NCI-H748 treated with DMSO at 0.1 percent for 48 hours (cell line): ENCODE measurements at places on chromosomes 4 and X.

DNA sequence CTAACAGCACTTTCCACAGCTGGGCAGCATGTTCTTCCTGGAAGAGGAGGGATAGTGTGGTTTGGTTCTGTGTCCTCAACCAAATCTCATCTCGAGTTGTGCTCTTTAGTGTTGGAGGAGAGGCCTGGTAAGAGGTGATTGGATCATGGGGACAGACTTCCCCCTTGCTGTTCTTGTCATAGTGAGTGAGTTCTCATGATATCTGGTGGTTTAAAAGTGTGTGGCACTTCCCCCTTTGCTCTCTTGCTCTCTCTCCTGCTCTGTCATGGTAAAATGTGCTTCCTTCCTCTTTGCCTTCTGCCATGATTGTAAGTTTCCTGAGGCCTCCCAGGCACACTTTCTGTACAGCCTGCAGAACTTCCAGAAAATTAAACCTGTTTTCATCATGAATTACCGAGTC, 133.7 kb upstream of the NDP start:
- DNase-seq = no peak

- DNase-seq = no peak
Measured at GRCh38 chr4:88005076-88005475, 2.4 kb upstream of the PKD2 start.

- DNase-seq = peak; percentile 92
Measured at GRCh38 chrX:118726887-118727685, at the start of gene IL13RA1. Gene IL13RA1 (plus strand): TSS chrX:118727606. CDS start chrX:118727639, 33 bp downstream.

DNA sequence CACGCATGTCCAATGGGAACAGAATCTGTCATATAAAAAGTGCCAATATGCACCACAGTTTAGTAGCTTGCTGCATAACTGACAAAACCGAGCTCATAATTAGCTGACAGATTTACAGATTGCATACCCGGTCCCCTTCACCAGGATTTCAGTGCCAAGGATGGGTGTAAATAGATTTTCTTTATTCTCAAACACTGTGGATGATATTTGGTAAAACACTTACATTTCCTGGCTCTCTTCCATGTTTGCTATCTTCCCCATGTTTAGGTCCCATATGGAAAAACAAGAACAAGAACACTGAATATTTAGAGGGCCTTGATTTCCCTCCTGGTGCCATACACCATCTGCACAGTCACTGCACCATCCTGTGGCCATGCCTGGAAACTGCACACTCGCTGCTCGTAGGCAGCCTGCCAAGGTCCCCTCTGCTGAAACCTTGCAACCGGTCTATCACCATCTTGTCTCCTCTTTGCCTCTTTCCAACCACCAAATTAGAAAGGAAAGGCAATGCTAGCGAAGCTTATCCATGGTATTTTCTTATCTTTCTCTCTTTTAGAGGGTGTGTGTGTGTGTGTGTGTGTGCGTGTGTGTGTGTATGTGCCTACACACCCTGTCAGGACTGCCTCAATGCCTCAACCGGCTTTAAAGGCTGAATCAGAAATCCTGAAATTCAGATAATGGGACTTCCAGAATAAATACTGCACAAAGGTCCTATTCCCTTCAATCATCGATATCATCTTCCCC, 124.2 kb upstream of the MBNL3 start:
- DNase-seq = peak; percentile 45

GRCh38 chr4:42150653-42151567, 1.5 kb downstream of the BEND4 start:
- no peak for DNase-seq

DNA sequence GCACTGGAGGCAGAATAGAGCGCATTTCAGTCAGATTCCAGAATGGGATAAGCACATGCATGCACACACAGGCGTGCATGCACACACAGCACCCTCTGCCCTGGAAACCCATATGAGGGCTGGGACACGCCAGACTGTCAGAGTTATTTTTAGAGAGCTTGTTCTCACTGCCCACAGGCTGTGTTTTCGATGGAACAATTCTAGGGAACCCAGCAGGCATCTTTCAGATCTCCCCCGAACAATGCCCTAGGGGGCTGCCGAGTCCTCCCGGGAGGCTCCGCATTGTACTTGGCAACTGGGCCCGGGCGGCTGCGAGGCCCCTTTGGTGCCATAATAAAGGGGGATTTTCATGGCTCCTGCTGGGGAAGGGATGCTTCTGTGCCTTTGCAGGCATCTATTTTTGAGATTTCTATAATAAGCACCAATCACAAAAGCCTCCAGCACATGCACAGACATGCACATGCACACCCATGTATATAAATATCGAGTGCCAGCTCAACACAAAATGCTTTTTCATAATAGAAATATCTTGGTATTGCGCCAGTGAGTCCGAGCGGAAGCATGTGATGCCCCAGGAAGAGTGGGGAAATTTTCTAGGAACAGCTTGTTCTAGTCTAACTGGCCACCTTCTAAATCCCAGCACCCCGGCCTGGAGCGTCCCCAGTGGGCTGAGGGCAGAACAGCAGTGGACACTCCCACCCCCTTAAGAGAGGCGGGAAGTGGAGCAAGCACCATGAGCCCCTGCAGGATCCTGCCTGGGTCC, 88.5 kb downstream of the PHKA2 start:
- DNase-seq = no peak

DNA sequence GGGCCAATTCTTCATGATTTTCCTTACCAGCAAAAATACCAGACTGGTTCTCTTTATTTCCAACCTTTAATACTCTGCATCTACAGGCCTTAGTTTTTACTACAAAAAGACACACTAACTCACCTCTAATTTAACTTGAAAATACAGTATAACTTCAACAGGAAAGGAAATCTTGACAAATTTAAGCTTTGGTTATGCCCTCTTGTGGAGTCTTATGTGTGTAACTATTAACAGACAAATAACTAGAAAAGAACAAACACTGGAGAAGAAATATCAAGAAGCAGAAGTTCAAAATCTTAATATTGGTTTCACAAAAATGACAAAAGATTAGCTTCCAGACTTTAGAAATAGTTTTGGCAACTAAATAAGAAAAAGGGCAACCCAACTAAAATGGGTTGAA, 33.0 kb downstream of the PPA2 start:
- no peak for DNase-seq

GRCh38 chr4:76523593-76523992, 88.6 kb downstream of the SHROOM3 start:
- no peak for DNase-seq
